ENCODE measurements at places on chromosomes 2 and 18.

- DNase-seq, result no peak
Measured at GRCh38 chr2:218963601-218964000, 4.1 kb downstream of the CDK5R2 start.

DNA sequence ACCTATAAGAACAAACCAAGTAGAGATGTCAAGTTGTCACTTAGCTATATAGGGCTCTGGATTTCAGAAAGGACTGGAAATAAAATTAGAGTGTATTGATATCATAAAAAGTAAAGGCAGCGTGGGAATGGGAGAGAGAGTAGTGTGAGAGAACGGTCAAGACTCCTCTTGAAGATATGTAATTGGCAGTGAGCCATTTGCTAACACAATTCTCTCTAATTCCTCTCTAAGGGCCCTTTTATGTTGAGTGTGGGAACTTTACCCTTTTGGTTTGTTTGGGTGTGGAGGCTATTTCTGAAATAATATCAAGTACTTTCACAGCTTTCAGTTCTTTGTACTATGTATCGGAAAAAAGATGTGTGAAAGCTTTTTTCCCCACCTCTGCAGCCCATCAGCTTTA lies 196.8 kb downstream of the LRRTM4 start:
- DNase-seq, result no peak

DNA sequence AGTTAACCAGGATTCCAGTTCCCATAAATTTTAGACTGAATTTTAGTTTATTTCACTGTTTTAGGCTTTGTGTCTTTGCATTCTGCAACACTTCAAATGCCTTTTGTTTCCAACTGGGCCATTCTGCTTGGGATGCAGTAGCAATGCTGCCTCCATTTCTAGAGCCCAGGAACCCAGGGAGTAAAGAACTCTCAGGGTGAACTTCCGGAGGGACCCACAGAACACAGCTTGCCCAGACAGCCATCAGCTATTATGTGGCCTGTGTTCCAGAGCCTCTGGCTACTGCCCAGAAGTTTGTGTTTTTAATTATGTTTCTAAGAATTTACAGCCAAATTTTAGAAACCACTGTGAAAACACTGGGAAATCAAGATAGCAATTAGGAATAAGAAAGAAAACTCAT lies 145.1 kb downstream of the TMEM163 start:
- DNase-seq, result no peak

DNA sequence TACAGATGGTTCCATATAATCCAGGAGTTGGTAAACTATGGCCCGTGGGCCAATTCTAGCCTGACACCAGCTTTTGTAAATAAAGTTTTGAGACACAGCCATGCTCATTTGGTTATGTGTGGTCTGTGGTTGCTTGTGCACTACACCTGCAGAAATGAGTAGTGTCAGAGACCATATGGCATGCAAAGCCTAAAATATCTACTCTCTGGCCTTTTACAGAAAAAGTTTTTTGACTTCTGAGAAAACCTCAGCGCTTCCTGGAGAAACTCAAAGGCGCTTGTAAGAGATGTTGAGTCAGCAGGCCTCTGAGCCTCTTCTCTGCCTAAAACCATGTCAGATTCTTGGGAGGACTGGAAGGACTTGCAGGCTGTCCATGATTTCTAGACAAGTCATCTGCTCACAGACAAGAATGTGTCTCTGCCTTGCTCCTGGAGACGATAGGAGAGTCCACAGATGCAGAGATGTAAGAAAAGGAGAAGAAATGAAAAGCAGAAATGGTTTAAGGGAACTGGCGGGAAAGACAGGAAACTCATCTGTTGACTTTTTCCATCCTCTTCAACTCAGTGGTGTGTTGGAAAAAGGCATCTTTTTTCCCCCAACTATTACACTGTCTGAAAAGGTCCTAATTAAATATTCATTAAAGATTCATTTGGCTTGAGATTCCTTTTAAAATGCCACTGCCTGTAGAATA lies 5.2 kb downstream of the TTC39C start:
- DNase-seq, result no peak

DNA sequence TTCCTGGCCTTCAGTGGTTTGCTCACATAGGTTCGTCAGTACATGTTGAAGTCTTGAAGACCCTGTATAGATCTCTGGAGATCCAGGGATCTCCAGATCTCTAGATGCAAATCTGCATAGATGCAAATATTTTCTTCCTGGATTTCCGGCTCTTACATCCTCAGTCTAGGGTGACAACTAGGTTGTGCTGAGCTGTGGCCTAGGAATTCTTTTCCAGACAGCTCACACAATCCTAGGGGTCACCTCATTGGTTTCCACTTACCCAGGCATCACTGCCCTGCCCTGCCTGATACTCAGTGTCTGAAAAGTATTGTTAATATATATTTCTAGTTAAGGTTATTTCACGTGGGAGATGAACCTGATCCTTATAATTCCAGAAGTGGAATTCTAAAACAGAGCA lies 105.1 kb upstream of the TTC27 start:
- DNase-seq, result no peak

GRCh38 chr18:78703291-78703690 lies 276.3 kb upstream of the SALL3 start:
- DNase-seq, result no peak

DNA sequence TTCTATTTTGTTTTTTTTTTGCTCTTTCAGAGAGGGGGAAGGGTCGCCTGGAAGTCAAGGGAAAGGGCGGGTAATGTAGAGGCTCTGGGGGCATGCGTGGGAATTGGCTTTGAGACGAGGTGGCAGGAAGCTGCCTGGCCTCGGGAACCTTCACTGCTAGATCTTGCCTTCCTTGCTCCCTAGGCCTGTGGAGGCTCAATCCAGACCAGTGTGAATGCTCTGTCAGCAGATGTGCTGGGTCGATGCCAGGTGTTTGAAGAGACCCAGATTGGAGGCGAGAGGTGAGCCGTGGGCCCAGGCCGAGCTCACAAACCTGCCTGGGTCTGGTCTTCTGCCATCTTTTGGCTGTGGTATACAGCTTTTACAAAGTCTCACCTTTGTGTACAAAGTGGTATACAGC lies 15.5 kb downstream of the CCT7 start:
- no peak for DNase-seq

GRCh38 chr18:59300676-59301285 lies 17.7 kb downstream of the CPLX4 start:
- no peak for DNase-seq
